ENCODE measurements at places on chromosomes 1 and 21.

DNA sequence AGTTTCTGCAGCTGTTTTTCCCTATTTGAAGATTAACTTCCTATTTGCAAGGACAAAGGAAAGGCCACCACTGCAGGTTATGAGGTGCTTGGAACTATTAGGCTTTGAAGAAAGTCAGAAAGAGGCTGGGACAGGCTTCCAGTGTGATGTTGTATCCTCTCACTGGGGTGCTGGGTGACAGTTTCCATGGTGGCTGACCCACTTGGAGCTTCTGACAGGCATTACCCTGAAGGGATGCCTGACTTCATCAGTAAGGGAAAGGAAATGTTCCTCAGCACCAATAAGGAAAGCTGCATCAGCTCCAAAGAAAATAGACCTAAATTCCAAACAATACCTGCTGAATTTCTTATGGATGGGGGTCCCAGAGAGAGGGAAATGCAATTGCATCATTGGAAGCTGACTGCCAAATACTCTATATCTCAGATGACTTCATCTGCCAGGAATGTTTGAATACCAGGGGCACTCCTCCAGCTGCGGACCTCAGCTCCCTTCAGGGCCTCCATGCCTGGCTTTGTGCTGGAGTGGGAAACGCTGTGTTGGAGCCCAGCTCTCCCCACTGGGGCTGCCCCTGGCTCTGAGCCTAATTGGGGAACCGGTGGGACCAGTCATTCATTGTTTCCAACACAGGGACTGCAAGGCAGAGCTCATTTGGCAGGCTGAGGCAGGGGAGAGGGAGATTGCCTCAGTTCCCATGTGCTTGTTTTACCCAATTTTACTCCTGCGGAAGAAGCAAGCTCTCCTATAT lies 76.6 kb downstream of the RGL1 start:
- peak; percentile 76 for DNase-seq

DNA sequence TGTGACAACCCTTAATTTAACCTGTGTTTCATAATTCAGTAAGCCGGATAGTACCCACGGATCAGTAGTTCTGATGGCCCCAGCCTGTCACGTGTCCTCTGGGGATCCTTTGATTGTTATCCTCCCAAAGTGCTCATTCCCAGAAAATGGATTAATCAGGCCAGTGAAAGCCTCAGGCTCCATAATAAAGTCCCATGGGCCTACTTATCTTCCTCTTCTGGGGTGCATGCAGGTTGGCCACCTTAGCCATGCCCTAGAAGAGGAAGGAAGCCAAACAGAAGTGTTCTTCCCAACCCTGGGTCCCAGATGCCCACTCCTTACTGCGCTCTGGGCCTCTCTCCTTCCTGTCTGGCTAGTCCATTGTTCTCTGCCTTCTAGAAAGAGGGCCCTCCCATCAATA lies 146.1 kb downstream of the EDEM3 start:
- no peak for DNase-seq

DNA sequence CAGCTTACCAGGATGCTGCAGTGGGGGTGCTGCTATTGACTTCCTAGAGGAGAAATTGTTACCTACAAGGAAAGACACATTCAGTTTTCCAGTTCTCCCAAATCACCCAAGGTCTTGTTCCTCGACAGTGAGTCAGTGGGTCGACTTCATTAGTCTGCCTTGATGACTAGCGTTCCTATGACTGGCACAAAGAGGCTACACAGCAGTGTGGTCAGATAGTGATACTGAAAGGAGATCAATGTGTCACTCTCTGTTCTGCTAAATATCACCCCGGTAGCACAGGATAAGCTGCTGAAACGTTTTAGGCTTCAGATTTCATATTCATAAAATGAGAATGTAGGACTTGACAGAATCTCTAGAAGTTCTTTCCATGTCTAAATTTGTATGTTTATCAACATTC lies 357.4 kb downstream of the LMX1A start:
- DNase-seq: no peak

DNA sequence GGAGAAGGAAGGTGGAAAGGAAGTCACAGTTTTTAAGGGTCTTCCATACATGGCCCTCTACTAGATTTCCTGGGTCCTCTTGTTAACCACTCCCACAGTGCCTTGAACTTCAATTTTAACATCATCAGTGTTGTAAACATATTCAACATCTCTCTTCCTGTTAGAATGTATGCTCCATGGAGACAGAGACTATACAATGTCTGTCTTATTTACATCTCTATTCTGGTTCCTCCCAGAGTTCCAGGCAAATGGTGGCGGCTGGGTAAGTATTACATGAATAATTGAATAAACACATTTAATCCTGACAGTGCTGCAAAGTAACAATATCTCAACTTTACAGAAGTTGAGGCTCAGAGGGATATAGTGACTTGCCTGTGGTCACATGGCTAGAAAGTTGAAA lies 40.3 kb downstream of the CDC7 start:
- no peak for DNase-seq

- DNase-seq: no peak
These were observed 116.9 kb downstream of the EDEM3 start for GRCh38 chr1:184637664-184638240.

DNA sequence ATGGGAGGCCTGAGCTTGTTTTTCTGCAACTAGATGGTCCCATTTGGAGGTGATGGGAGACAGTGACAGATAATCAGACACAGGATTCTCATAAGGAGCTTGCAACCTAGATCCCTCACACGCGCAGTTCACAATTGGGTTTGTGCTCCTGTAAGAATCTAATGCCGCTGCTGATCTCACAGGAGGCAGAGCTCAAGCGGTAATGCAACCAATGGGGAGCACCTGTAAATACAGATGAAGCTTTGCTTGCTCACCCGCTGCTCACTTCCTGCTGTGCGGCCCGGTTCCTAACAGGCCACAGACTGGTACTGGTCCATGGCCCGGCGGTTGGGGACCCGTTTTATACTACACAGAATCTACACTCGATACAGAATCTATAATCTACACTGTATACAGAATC lies 52.6 kb upstream of the B3GALNT2 start:
- DNase-seq: no peak

DNA sequence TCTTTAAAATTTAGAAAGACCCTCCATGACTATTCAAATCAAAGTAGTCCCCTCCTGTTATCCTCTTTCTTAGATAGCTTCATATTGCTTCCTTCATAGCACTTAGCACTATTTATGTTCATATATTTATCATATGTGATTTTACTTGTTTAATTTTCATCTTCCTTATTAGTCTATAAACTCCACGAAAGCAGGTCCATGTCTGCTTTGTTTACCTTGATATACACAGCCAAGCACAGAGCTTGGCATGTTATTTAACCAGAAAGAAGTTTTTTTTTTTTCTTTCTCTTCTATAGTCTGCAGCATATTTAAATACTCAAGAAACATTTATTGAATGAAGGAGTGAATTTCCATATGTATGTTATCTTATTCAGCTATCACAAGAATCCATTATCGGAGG lies 36.0 kb downstream of the SCP2 start:
- no peak for DNase-seq

- no peak for DNase-seq
These were observed 50.9 kb downstream of the SLC44A3 start for GRCh38 chr1:94871031-94871430.

GRCh38 chr1:29324771-29325351 lies 88.5 kb downstream of the PTPRU start:
- peak; percentile 100 for DNase-seq

DNA sequence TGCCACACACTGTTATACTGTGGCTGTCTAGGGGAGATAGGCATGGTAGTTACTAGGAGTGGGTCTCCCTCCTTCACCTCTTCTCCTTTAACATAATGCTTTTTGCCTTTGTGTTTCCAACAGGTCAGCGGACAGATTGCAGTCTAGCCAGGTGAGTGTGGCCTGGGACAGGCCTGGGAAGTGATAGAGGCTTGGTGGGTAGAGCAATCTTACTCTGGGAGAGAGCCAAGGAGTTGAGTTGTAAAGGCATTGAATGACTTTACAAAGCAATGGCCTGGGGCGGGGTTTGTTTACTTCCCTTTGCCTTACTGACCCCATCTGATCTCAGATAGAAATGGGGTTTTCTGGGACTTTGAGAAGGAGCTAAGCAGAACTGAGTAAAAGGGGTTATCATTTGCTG lies 51.0 kb upstream of the IKBKE start:
- DNase-seq: peak; percentile 8

DNA sequence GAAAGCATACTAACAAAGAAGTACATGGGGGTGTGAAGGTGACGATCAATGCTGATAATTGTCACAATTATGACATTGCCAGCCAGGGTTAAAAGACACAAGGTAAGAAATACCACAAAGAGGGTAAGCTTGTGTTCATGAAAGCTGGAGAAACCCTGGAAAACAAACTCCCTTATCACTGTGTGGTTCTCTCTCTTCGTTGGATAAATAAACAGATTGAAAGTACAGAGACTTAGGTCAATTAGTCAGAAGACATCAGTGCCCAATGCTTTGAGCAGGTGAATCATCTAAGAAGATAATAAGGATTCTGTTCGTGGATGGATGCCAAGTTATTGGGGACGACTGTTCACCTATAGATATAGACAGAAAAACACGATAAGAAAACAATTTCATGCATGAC lies 22.4 kb upstream of the FCER1A start:
- DNase-seq: no peak

DNA sequence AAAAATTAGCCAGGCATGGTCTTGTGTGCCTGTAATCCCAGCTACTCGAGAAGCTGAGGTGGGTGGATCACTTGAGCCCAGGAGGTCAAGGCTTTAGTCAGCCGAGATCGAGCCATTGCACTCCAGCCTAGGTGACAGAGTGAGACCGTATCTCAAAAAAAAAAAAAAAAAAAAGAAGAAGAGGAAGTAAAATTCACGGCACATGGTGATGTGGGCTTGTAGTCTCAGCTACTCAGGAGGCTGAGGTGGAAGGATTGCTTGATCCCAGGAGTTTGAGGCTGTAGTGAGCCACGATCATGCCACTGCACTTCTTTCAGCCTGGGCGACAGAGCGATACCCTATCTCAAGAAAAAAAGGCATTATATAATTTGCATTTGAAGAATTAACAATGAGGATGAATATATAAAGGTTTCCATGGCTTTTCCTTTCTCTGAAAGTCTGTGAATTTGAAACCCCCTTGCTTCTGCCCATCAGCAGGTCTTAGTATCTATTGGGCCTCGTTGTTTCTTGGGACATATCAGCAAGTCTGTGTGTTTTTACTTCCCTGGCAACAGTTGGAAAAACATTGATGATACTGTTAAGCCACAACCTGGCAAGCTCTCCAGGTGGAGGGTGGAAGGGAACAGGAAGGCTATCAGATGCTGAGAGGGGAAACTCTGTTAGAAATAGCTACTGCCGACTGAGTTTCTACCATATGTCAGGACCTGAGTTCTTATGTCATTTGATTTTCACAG lies 4.6 kb upstream of the PLA2G2D start:
- DNase-seq: no peak

DNA sequence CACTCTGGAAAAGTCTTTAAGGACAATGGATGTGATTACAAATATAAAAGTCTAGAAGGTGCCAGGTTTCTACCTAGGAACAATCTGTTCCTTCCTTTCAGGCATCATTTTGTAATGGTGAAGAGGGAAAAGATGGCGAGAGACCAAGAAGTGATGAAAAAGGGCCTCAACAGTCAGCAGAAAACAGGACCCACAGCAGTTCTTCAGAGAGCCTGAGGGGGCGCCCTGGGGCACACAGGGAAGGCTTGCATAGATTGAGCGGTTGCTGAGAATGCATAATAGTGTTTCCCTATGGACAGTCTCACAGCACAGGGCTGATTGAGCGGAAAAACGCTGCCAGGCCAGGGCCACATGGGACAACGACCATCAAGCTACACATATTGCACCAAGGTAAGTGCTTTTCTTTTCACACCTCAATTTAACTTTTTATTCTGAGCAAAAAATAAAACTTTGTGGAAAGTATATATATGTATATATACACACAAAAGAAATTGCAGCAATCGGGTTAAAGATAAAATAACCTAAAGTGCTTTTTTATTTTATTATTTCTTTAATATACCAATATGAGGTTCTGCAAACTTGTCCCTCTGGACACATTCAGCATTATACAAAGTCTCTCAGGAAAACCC lies 3.1 kb upstream of the YRDC start:
- peak; percentile 94 for DNase-seq

DNA sequence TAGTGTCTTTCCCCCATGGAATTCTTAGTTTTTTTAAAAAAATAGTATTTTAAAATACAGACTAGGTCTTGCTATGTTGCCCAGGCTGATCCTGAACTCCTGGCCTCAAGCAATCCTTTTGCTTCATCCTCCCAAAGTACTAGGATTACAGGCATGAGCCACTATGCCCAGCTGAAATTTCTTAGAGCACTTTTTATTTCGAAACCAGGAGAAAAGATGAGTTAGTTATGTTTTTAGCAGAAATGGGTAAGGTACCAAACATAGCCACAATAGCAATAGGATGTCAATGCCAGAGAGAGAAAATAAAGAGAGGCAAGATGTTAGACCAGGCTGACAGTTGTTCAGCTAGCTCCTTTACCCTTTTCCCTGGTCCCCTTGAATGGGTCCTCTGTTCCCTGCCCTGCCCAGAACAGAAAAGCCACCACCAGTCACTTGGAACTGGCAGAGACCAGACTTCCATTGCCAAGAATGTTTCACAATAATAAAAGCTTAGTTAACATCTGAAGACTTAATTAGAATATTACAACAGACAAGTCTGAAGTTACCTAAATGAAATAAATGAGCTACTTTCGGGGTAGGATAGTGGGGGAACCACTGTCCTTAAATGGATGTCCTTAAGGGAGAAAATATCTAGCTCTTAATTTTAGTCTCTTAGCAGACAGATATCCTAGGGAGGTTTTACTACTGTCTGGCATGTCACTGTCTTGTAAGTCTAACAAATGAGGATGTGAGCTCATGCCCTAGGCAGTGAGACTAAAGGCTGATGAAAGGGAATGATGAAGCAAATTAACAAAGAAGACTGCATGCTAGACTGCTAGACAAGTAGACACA lies 54.3 kb downstream of the ABL2 start:
- no peak for DNase-seq

- DNase-seq: peak; percentile 52
These were observed 760 bp upstream of the TINAGL1 start for GRCh38 chr1:31575369-31576140.

DNA sequence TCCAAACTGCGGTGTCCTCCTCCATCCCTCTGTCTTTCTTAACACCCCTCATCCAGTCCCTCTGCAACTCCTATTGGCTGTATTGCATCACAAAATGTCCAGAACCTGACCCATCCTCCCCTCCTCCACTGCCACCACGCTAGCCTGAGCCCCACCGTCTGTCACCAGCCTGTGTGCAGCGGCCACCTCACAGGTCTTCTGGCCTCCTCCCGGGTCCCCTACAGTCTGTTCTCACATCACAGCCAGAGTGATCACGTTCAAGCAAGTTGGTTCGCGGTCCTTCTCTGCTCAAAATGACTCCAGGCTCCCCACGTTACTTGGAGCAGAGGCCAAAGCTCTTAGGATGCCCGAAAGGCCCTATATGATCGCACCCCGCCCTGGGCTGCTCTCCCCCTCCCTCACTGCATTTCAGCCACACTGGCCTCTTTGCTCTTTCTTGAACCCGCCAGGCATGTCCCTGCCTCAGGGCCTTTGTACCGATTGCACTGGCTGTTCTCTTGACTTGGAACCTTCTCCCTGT lies 2.4 kb upstream of the PADI4 start:
- DNase-seq: no peak
